Dermis microvascular lymphatic vessel endothelial cell (primary cell): ENCODE measurements at places on chromosomes 3 and 15.

DNA sequence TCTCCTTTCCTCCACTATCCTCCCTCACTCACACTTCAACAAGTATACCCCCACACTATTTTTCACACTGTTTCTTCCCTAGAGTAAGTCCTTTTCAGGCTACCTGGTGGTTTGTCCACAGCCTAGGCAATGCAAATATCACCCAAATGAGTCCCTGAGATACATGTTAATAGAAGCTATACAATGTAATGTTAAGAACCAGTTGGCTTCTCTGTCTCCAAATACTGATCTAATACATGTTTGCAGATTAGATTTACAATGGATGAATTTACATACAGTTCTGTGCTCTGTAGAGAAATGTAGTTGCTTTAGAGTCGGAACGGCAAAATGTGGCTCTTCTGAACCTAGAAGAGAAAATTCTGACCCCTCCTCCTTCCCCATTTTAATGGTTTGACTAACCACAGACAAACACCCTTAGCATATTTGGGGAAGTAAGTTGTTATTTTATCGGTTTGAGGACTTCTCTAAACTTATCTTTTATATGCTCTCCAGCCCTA, 63.6 kb upstream of the MBNL1 start:
- DNase-seq, result no peak

GRCh38 chr3:161264852-161265251, 43.7 kb downstream of the NMD3 start:
- no peak for DNase-seq

GRCh38 chr15:83561661-83562060, 92.3 kb upstream of the ADAMTSL3 start:
- DNase-seq, result no peak

DNA sequence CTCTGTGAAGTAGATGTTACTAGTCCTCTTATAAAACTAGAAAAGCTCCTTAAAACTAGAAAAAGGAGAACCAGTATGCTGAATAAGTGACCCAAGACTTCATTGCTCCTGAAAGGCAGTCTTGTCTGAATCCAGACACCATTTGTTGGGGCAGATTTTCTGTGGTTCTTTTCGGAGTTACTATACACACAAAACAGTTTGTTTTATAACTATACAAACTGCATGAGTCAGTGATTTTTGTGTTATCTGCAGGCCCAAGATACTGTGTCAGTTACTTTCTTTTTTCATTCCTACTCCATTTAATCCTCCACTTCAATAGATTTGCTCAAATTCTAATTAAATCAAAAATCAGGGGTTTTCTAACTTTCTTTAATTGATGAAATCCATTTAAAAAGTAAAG, 244.6 kb downstream of the ARPP21 start:
- no peak for DNase-seq

- DNase-seq, result no peak
Measured at GRCh38 chr3:27657404-27657803, 64.7 kb downstream of the EOMES start.

DNA sequence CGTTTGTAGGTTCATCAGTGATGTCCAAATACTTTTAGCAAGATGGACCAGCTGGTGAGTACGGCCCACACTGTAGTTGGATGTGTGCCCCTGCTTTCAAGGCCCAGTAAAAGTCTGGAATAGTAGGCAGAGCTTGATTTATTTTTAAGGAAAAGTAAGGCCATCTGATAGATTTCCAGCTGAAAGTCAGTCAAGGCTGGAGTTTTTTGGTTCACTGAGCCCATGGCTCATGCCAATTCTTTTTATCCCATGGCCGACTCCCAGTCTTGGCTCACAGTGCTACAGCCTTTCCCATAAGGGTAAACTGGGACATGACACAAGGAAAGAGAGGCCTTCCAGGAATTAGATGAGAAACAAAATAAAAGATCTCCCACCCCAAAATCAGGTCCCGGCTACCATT, 13.5 kb downstream of the CCDC80 start:
- no peak for DNase-seq

GRCh38 chr15:60611592-60612346, 132.8 kb upstream of the ICE2 start:
- DNase-seq, result no peak

DNA sequence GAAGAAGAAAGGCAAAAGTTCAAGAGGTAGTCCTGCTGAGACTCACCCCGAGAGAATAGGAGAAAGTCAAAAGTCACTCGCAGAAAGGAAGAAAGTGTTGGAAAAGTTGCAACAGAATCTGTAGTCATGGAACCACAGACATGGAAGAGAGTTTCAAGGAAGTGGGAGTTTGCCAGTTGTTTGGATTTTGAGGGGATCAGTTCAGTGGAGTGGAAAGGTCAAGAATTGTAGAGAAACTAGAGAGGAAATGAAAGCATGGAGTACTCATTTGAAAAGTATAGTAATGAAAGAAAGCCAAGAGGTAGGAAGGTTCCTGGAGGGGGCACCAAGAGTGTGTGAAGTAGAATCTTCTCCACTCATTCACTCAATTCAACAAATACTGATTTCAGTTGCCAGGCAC, 34.7 kb downstream of the SPTSSB start:
- no peak for DNase-seq

GRCh38 chr15:33059184-33059583, 135.3 kb downstream of the FMN1 start:
- no peak for DNase-seq

DNA sequence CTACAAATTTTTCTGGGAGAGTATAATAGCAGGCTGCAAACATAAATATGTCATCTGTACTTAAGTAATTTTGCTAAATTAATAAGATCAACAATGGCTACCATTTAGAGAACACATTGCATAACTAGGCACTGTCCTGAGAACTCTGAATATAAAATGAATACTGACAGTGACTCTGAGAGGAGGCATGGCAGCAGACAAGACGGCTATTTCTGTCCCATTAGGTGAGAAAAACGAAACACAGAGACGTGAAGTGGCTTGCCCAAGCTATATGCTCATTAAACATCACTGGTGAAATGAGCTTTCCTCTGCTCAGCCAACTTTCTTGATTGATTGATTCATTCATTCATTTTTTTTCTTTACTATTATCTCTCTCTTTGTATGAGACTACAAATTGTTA, 384.3 kb downstream of the PTPRG start:
- no peak for DNase-seq

GRCh38 chr15:69668963-69669362, 216.3 kb downstream of the RPLP1 start:
- DNase-seq, result no peak

DNA sequence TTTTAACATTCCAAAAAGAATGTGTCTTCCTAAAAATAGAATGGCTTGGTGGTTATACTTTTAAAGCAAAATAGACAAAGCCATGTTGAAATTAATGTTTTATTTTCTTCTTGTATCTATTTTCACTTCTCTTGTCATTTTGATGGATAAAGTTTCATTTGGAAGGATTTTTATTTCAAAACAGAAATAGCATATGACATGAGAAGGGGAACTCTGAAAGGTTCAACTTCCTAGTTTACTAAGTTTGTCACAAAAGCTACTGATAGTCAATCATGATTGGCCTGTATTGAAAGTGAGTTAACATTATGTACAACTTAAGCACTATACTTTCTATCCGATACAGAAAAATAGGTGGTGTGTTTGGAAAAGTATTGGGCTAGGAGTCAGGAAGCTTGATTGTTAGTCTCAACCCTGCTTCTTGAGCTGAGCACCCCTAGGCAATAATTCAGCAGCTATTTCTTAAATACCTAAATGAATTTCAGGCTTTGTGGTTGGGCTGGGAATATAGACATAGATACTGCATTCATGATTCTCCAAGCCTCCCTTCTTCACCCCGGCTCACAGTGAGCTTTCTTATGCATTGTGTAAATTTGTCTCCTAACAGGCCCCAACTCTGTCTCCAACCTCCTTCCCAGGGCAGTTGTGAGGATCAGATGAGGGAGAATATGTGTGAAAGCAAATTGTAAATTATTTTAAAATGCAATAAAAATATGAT, 46.9 kb upstream of the CSPG4 start:
- no peak for DNase-seq

DNA sequence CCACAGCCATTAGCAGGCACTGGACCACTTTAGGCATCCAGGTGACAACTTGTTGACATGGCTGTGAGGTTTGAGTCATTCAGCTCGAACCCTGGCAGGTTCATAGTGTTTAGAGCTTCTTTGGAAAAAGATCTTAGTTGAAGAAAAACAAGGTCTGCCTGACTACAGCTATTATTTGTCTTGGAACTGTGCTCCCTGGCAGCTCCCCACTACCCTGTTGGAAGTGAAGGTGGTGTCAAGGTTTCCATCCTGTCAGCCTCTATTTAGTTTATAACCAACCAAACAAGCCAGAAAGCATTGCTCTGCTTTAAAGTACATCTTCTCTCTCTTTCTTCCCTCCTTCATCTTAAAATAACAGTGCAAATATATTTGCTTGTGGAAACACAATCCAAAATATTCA, 56.8 kb downstream of the KAT2B start:
- DNase-seq, result peak; percentile 6

- no peak for DNase-seq
Measured at GRCh38 chr3:96576935-96577334, 237.5 kb upstream of the EPHA6 start.

DNA sequence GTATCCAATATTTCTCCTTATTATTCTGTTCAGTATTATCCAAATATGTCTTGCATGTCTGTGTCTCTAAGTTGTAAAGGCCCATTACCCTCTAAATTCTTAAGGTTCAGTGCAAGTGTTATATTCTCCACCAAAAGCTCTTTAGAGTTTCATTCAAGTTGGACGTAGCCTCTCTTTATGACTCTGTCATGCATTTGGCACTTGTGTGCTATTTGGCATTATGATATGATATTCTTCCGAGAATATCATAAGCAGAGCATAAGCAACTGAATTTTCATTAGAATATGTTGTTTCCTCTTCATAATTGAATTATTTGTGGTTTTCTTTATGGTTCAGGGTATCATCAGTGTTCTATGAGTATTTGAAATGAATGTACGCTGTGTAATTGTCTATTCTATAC, 594.2 kb downstream of the NAALADL2 start:
- no peak for DNase-seq

- DNase-seq, result no peak
Measured at GRCh38 chr3:69097407-69098086, 12.8 kb downstream of the ARL6IP5 start.

GRCh38 chr15:66114863-66115425, 138.6 kb downstream of the MEGF11 start:
- DNase-seq, result no peak

- DNase-seq, result no peak
Measured at GRCh38 chr3:55486101-55486856, 827 bp downstream of the WNT5A start.

DNA sequence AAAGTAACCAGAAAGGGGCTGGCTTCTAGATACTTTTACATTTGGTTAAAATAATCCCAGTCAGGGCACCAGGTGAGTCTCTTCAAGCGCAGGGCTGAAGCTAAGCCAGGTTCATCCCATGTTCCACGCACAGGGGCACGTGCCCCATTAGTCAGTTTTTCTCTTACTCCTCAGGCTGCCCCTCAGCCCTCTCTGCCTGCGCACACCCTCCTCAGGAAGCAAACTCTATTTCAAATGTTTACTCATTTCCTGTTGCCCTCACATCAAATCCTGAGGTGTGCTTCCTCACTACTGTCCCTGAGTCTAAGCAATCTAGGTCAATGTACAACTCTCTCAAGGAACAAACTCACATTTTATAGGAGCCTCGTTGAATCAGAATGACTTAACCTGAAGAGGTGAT, 48.5 kb downstream of the THBS1 start:
- DNase-seq, result peak; percentile 92

GRCh38 chr15:70351941-70352774, 254.4 kb upstream of the TLE3 start:
- no peak for DNase-seq

DNA sequence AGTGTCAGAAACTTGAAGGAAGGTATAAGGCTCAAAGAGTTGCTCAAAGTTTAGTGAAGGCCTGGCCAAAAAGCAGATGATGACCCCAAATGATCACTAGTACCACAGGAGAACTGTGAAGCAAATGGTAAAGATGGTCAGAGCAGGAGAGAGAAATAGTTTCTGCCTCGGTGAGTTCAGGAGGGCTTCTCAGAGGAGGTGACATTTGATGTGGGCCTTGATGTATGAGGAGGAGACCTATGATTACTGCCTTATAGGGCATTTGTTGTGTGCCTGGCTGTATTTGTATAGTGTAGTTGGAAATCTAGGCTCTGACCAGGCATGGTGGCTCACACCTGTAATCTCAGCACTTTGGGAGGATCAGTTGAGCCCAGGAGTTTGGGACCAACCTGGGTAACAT, 50.4 kb downstream of the DNASE1L3 start:
- DNase-seq, result no peak

- no peak for DNase-seq
Measured at GRCh38 chr3:176796371-176796770, 400.9 kb downstream of the TBL1XR1 start.

- DNase-seq, result no peak
Measured at GRCh38 chr3:48989126-48989795, 780 bp upstream of the P4HTM start.

- no peak for DNase-seq
Measured at GRCh38 chr15:64232400-64232799, 69.6 kb upstream of the PPIB start.

GRCh38 chr3:141411251-141411771, 43.0 kb downstream of the ZBTB38 start:
- peak; percentile 52 for DNase-seq

DNA sequence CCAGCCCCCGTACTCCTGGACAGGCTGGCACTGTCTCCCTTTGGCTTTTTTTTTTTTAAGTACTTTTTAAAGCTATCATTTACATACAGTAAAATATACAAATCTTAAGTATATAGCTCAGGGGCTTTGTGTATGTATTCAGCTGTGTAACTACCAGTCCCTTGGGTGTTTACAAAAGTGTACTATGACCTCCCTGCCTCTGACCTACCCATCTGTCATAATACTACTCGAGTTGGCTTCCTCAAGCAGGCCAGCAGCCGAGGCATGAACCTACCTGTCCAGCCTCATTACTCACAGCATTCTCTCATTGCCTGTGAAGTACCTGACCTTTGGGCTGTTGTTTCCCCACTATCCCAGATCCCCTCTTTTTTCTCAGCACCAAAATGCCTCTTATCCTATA, 33.2 kb downstream of the ABHD2 start:
- DNase-seq, result no peak

DNA sequence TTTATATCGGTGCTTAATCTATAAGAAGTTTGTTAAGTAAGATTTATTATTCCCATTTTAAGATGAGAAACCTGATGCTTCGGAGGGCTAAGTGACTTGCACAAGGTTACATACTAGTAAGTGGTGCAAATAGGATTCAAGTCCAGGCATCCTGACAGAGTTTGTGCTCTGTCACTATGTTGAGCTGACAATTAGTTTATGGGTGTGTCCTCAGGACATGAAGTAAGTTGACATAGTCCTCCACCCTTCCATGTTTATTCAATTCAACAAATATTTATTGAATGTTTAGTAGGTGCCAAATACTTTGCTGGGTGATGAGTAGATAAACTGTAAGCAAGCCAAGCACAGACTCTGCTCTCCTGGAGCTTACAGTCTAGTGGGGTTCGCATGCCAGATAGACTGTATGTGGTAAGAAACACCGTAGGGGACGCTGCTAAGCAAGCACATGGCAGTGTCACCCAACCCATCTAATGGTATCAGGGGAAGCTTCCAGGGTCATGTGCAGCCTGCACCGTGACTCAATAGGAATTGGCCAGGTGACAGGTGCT, 342.7 kb upstream of the SATB1 start:
- no peak for DNase-seq
